ENCODE measurements at places on chromosomes 7 and 10. TPM values are rescaled to one million over a fixed set of nuclear protein-coding genes. Genes with fewer than 3 reads are reported as not detected.

DNA sequence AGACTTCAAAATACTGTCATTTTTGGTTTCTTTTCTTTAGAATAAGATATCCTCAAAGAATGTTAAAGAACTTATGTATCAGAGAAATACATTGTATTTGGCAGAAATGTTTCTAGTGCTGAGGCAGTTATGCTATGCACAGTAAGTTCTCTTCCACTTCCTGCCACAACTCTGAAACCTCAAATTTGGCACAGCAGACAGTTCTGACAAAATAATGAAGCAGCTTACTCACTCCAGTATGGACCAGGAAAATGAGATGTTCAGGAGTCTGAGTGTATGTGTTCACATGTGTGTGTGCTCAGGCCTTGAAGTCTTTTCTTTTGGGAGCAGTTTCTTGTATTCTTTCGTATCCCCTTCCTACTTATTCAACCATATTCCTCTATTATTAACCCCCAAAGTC is 197.0 kb upstream of the AGK start:
- peaks cover under 1% of the 10 kb centered on the region for H3K27me3 ChIP-seq
- no peak overlapping the region for H3K27ac ChIP-seq
- no peaks in the 10 kb centered on the region for H3K36me3 ChIP-seq
- no peak for DNase-seq

GRCh38 chr7:92595281-92595680 is 5.1 kb upstream of the FAM133B start:
- H3K4me1 ChIP-seq = peaks cover 3% of the 10 kb centered on the region
- no peak overlapping the region for H3K4me3 ChIP-seq
- DNase-seq = no peak
- H3K27me3 ChIP-seq = no peaks in the 10 kb centered on the region
- no peaks in the 10 kb centered on the region for H3K36me3 ChIP-seq

DNA sequence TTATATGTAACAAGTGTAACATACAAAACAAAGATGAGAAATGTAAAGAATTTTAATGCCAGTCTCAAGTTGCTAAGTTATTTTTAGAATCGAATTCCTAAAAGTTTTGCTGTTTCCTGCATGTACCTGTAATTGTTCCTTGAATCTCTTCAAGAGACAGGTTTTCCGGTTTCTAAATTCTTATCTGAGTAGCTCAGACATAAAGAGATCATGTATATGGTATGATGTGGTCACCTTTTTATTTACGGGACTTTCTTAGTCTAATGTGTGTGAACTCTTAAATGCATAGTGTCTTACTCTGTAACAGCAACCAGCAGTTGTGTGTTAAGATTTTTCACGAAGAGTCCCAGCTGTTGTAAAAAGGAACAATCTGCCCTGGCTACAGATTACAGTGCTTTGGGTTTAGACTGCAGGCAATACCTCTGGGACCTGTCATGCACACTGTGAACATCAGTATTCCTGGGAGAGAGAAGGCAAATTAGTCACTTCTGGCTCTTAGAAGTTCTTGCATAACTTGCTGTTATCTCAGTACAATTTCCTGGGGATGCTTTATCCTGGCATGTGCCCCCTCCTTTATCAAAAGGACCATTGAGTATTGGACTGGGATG is 263.4 kb downstream of the BICC1 start:
- H3K27ac ChIP-seq = 0 out of 2 replicates have a peak overlapping the region, but pooled peaks have one; percentile 5
- no peak overlapping the region for H3K4me3 ChIP-seq
- 0 out of 2 replicates have a peak, but pooled peaks cover 3% of the 10 kb centered on the region for H3K4me1 ChIP-seq
- H3K27me3 ChIP-seq = no peaks in the 10 kb centered on the region

- H3K4me3 ChIP-seq = no peak overlapping the region
- no peaks in the 10 kb centered on the region for H3K27me3 ChIP-seq
- DNase-seq = no peak
- H3K4me1 ChIP-seq = no peaks in the 10 kb centered on the region
- no peak overlapping the region for H3K27ac ChIP-seq
Observed at GRCh38 chr10:131959841-131960240, 21.9 kb downstream of the BNIP3 start.

GRCh38 chr7:42597300-42597699 is 314.6 kb downstream of the C7orf25 start:
- H3K27ac ChIP-seq = no peak overlapping the region
- H3K4me3 ChIP-seq = no peak overlapping the region
- H3K27me3 ChIP-seq = no peaks in the 10 kb centered on the region
- no peaks in the 10 kb centered on the region for H3K4me1 ChIP-seq

- H3K27me3 ChIP-seq = no peaks in the 10 kb centered on the region
- H3K4me1 ChIP-seq = no peaks in the 10 kb centered on the region
- H3K27ac ChIP-seq = no peak overlapping the region
- no peak for DNase-seq
- H3K4me3 ChIP-seq = no peak overlapping the region
Observed at GRCh38 chr10:90741926-90742565, 115.8 kb downstream of the HTR7 start.

DNA sequence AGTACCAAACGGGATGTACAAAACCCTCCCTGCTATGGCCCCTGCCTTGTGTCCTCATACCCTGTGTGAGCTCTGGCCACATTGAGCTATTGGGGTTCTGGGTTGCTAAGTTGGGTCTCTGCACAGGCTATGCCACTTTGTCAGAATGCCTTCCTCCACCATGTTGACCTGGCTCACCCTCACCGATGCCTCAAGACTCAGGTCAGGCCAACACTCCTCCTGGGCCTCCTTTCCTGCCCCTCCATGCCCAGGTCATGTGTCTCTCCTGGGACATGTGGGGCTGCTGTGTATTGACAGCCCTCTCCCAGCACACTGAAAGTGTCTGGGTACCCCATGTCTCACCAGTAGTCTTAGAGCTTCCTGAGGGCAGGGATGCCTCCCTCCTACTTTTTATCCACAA is 14.6 kb downstream of the TRPV5 start:
- peaks cover 17% of the 10 kb centered on the region for H3K27me3 ChIP-seq
- DNase-seq = no peak
- no peaks in the 10 kb centered on the region for H3K4me1 ChIP-seq
- no peaks in the 10 kb centered on the region for H3K36me3 ChIP-seq
- no peak overlapping the region for H3K27ac ChIP-seq
- no peak overlapping the region for H3K4me3 ChIP-seq

- H3K4me1 ChIP-seq = no peaks in the 10 kb centered on the region
- no peaks in the 10 kb centered on the region for H3K27me3 ChIP-seq
- no peak for DNase-seq
- H3K36me3 ChIP-seq = peaks cover 19% of the 10 kb centered on the region
Observed at GRCh38 chr7:130639388-130639787, 29.2 kb downstream of the COPG2 start.

- DNase-seq = peak; percentile 80
- peak overlapping the region; percentile 11 for H3K4me3 ChIP-seq
- H3K27me3 ChIP-seq = no peaks in the 10 kb centered on the region
Observed at GRCh38 chr10:119253433-119254174, 46.2 kb downstream of the GRK5 start.

DNA sequence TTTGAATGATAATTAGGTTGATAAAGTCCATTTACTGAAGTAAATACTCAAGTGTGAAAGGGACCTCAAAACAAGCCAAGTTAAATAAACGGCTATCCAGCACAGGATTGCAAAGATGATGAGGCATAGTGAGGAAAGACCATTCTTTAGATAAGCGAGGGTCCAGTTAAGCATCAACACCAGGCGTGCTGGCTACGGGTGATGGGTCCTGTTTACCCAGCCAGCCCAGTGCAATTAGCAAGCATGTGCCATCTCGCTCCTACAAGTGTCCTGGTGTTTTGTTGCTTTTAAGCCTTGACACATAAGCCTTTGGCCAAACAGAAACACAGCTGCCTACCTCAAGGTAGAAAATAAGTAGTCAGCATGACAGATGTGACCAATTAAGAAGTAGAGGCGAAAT is 7.1 kb downstream of the NEBL start:
- H3K4me1 ChIP-seq = peaks cover 39% of the 10 kb centered on the region
- peak overlapping the region; percentile 74 for H3K27ac ChIP-seq
- H3K27me3 ChIP-seq = no peaks in the 10 kb centered on the region
- no peak overlapping the region for H3K4me3 ChIP-seq
- no peaks in the 10 kb centered on the region for H3K36me3 ChIP-seq

GRCh38 chr10:3236644-3237404 is 64.2 kb upstream of the PITRM1 start:
- H3K27ac ChIP-seq = no peak overlapping the region
- no peaks in the 10 kb centered on the region for H3K36me3 ChIP-seq
- H3K27me3 ChIP-seq = no peaks in the 10 kb centered on the region
- H3K4me1 ChIP-seq = peaks cover 4% of the 10 kb centered on the region

DNA sequence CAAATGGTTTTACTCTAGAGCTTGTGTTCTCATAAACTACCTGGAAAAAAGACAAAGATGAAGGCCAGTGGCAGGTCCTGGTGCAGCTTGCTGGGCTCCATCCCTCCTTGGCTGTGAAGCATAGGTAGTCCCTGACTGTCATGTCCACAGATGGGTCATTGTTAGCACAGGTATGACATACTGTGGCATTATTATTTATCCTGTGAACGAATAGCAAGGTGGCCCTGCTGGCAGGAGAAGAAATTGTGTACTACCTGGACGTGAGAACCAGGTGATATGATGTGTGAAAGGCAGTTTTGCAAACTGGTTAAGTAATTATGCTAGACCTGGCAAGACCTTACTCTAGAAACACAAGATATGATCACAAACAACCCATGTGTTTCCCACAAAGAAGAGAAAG is 63.9 kb downstream of the CCDC71L start:
- 0 out of 2 replicates have a peak, but pooled peaks cover 3% of the 10 kb centered on the region for H3K4me1 ChIP-seq
- no peak overlapping the region for H3K4me3 ChIP-seq
- DNase-seq = no peak
- no peak overlapping the region for H3K27ac ChIP-seq
- no peaks in the 10 kb centered on the region for H3K36me3 ChIP-seq
- H3K27me3 ChIP-seq = no peaks in the 10 kb centered on the region

DNA sequence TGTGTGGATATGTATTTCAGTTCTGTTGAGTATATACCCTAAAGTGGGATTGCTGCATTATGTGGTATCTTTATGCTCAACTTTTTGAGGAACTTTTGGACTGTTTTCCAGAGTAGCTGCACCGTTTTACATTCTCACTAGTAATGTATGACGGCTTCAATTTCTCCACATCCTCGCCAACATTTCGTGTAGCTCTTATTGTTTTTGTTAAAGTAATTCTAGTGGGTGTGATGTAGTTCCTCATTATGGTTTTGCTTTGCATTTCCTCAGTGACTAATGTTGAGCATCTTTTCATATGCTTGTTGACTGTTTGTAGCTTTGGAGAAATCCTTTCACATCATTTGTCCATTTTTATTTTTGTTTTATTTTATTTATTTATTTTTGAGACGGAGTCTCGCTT is 4.5 kb downstream of the STMP1 start:
- H3K4me3 ChIP-seq = no peak overlapping the region
- H3K36me3 ChIP-seq = 0 out of 2 replicates have a peak, but pooled peaks cover 3% of the 10 kb centered on the region
- H3K4me1 ChIP-seq = peaks cover 16% of the 10 kb centered on the region
- H3K27ac ChIP-seq = no peak overlapping the region

- H3K27me3 ChIP-seq = no peaks in the 10 kb centered on the region
- no peaks in the 10 kb centered on the region for H3K36me3 ChIP-seq
- DNase-seq = no peak
- no peak overlapping the region for H3K4me3 ChIP-seq
- no peaks in the 10 kb centered on the region for H3K4me1 ChIP-seq
- no peak overlapping the region for H3K27ac ChIP-seq
Observed at GRCh38 chr10:2279711-2280110, 542.4 kb upstream of the ADARB2 start.

DNA sequence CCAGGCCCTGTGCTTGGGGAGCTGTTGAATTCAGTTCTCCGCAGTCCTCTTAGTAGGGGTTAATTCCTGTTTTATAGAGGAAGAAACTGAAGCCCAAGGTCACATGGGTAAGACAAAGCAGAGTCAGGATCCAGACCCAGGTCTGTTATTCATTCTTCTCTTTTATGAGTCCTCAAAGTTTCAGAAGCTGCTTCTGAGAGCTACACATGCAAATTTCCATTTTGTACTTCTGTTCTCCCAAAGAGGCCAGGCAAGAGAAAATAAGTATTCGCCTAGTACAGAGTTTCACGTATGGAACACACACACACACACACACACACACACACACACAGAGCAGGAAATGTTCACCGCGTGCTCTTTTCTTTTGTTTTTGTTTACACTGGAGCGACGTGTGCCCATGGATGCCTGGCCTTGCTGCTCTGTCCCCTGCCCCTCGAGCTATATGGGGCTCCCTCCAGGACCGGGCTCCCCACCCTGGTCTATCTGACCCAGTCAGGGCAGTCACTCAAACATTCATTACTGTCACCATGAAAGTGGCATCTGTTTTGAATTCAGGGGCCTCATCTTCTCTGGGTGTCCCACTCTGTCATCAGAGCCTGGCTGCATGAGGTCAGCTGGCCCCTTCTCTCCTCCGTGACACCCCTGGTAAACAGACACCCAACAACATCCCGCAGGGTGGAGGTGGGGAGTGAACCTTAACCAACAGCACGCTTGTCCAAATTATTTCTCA is 84.4 kb downstream of the TNS3 start:
- peaks cover 36% of the 10 kb centered on the region for H3K4me1 ChIP-seq
- no peak for DNase-seq
- no peak overlapping the region for H3K27ac ChIP-seq
- no peaks in the 10 kb centered on the region for H3K27me3 ChIP-seq
- no peak overlapping the region for H3K4me3 ChIP-seq

GRCh38 chr7:83850125-83850524 is 201.2 kb upstream of the SEMA3E start:
- no peak for DNase-seq
- no peaks in the 10 kb centered on the region for H3K27me3 ChIP-seq
- no peaks in the 10 kb centered on the region for H3K4me1 ChIP-seq
- no peak overlapping the region for H3K4me3 ChIP-seq
- H3K36me3 ChIP-seq = no peaks in the 10 kb centered on the region

- no peak overlapping the region for H3K27ac ChIP-seq
- no peaks in the 10 kb centered on the region for H3K36me3 ChIP-seq
- no peaks in the 10 kb centered on the region for H3K27me3 ChIP-seq
- H3K4me3 ChIP-seq = no peak overlapping the region
- DNase-seq = no peak
- no peaks in the 10 kb centered on the region for H3K4me1 ChIP-seq
Observed at GRCh38 chr10:112369495-112370423, 4.2 kb upstream of the ACSL5 start.

- no peak overlapping the region for H3K4me3 ChIP-seq
- DNase-seq = no peak
- H3K36me3 ChIP-seq = no peaks in the 10 kb centered on the region
- peaks cover 9% of the 10 kb centered on the region for H3K4me1 ChIP-seq
- H3K27ac ChIP-seq = no peak overlapping the region
Observed at GRCh38 chr7:106075937-106076336, 36.2 kb downstream of the SYPL1 start.

GRCh38 chr10:14466257-14466656 is 135.5 kb upstream of the FRMD4A start:
- no peak overlapping the region for H3K27ac ChIP-seq
- H3K27me3 ChIP-seq = no peaks in the 10 kb centered on the region
- no peaks in the 10 kb centered on the region for H3K4me1 ChIP-seq
- no peak for DNase-seq
- H3K4me3 ChIP-seq = no peak overlapping the region

GRCh38 chr10:92810934-92811532 is 37.3 kb upstream of the EXOC6 start:
- no peak overlapping the region for H3K27ac ChIP-seq
- H3K4me3 ChIP-seq = no peak overlapping the region
- no peaks in the 10 kb centered on the region for H3K36me3 ChIP-seq
- no peaks in the 10 kb centered on the region for H3K4me1 ChIP-seq
- DNase-seq = no peak
- no peaks in the 10 kb centered on the region for H3K27me3 ChIP-seq

GRCh38 chr7:89770161-89770560 is 384.1 kb upstream of the STEAP1 start:
- DNase-seq = no peak
- no peak overlapping the region for H3K4me3 ChIP-seq
- no peak overlapping the region for H3K27ac ChIP-seq
- H3K36me3 ChIP-seq = no peaks in the 10 kb centered on the region
- peaks cover 5% of the 10 kb centered on the region for H3K27me3 ChIP-seq
- no peaks in the 10 kb centered on the region for H3K4me1 ChIP-seq

Gene H2BK1
- total RNA-seq = not detected

Gene TACC2
- 30.5 TPM for total RNA-seq

Gene PIK3AP1
- total RNA-seq = 7.1 TPM

Gene RNF133
- total RNA-seq = not detected

Gene LIPK
- not detected for total RNA-seq
